ENCODE measurements at places on chromosomes 1 and 21.

GRCh38 chr1:234645964-234646363 lies 36.0 kb upstream of the IRF2BP2 start:
- DNase-seq: no peak

DNA sequence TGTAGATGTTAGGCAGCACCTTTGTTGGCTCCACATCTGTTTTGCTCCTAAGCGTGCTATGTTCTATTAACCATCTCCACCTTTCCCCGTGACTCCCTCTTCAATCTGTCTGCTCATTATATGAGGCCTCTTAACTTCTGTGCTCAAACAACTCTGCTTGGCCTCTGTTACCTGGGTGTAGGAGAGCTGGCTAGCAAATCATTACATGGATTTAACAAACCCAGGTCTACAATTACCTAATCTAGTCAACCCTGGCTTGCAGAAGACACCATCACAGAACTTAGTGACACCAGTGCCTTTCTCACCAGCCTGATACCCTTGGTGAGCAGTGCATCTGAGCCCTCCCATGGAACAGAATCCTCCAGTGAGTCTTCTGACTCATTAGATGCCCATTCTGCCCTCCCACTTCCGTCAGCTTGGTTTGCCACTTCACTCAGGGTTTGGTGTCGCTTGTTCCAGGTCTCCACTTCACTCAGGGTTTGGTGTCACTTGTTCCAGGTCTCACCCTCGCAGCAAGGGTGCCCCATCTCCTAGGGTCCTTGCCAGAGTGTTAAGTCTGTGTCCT lies 92.0 kb upstream of the KIF26B start:
- DNase-seq: no peak

GRCh38 chr1:46288485-46289133 lies 14.8 kb downstream of the LRRC41 start:
- no peak for DNase-seq

- no peak for DNase-seq
Observed at GRCh38 chr1:71587961-71588360, 507.1 kb upstream of the ZRANB2 start.

DNA sequence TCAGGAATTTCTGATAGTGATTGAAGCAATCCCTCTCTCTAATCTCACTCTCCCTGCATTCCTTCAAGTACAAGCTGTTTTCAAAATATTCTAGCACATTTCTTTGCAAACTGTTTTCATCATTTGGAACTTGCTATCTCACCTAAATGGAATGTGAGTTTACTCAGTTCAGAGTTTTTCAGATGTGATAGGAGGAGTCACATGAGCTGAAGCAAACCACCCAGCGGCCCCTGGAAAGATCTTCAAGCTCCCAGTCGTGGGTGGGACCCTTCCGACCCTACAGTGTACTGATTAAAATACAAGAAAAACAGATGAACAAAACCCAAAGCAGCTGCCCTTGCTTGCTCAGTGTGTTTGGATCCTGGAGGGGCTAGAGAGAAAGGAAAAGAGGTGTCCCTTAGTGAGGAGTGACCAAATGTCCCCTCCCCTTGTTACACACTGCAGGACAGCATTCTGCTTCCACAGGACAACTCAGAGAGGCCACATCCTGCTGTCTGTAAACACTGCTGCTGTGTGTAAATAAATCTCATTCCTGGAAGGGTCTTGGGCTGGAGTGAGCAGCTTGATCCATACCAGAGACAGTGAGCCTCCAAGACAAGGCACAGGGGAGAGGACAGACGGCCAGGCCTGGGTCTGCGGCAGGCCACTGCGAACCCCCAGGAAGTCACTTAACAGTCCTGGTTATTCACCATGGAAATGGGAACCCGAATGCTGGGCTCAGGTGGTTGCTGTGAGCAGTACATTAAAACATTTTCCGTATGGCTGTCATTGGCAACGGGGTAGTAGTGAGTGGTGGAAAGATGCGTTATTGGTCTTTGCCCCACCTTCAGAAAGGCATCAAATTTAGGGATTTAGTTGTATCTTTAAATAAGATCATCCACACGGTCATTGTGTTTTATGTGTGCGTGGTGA lies 229.2 kb downstream of the RHOU start:
- no peak for DNase-seq

DNA sequence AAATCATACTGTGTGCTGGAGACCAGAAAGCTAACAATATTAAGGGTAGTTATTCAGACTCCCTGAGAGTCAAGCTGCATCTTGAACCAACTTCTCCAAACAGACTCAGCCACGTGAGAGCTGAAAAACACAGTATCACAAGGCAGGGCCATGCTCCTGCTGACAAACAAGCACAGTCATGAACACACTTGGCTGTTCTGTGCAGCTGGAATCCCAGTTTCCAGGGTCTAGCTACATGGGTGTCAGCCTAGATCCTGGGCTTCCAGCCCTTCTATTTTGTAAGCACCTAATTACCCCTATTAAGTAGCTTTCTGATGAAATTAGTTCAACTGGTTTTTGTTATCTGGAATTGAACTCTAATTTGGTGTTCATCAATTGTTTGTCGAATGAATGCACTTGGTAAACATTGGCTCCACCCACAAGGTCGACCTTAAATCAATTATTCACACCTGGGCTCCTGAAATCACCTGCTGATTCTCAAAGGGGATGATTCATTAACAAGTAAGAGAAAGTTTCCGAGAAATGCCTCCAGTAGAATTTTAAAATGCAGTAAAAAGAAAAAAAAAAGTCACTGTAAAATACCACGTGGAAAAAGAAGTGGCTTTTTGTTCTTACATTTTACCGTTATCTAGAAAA lies 179.3 kb downstream of the ZC3H11B start:
- no peak for DNase-seq

Data from left renal cortex interstitium (tissue), 4 donors.